ENCODE measurements at places on chromosomes 3 and 15. TPM values are rescaled to one million over a fixed set of nuclear protein-coding genes. Genes with fewer than 3 reads are reported as not detected.

POU1F1 gene
- total RNA-seq: not detected

GOLGA8G gene
- not detected for total RNA-seq

RBP2 gene
- total RNA-seq: not detected

ADGRG7 gene
- not detected for total RNA-seq

TMEM62 gene
- total RNA-seq: 19.6 TPM

PAK6 gene
- total RNA-seq: 30.4 TPM

TMEM207 gene
- not detected for total RNA-seq

ARPIN gene
- 8.0 TPM for total RNA-seq

SERINC4 gene
- not detected for total RNA-seq

PLA2G4B gene
- 12.2 TPM for total RNA-seq

DNA sequence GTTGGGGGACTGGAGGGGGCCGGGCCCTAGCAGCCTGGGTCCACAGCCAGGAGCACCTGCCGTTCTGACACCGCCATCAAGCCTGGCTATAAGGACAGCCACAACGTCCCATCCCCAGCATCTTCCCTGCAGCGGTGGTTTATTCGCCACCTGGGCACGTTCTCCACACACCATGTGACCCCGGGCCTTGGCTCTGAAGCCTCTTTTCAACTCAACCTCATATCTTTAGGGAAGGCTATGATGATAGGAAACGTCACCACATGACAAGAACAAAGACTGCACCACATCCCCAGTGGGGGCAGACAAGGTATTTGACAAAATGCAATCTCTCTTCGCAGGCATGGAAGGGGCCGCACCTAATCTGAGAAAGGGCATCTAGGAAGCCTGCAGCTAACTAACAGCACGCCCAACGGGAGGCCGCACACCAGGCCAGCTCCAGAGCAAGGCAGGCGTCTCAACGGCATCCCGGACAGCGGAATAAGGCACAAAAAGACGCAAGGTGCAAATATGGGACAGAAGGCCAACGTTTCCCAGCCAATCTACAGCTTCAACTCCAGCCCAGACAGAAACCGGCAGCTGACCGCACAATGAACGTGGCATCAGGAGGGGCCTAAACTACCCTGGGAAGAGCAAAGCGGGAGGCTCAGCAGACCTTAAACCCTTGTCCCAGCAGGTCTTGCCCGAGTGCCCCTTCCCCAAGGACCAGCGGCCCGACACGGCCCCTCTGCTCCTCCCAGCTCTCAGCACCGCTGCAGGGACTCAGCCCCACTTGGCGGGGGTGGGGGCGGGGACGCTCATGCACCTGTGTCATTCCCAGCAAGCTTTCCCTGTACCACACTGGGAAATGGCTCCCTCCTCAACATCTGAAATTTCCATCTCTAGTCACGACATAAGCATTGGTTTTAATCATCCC is 41.9 kb downstream of the NIPA2 start:
- H3K4me3 ChIP-seq: no peak overlapping the region
- H3K4me1 ChIP-seq: no peaks in the 10 kb centered on the region
- no peak for DNase-seq
- no peak overlapping the region for H3K27ac ChIP-seq

GRCh38 chr3:143510601-143511000 is 337.7 kb downstream of the SLC9A9 start:
- no peaks in the 10 kb centered on the region for H3K4me1 ChIP-seq
- no peak for DNase-seq
- no peak overlapping the region for H3K27ac ChIP-seq
- no peaks in the 10 kb centered on the region for H3K27me3 ChIP-seq
- H3K36me3 ChIP-seq: no peaks in the 10 kb centered on the region

GRCh38 chr15:51030649-51031316 is 63.9 kb downstream of the TNFAIP8L3 start:
- H3K4me3 ChIP-seq: no peak overlapping the region
- H3K27me3 ChIP-seq: no peaks in the 10 kb centered on the region
- H3K27ac ChIP-seq: peak overlapping the region; percentile 75
- peaks cover 15% of the 10 kb centered on the region for H3K4me1 ChIP-seq
- H3K36me3 ChIP-seq: no peaks in the 10 kb centered on the region

GRCh38 chr3:3353153-3353552 is 173.7 kb upstream of the CRBN start:
- no peaks in the 10 kb centered on the region for H3K27me3 ChIP-seq
- no peak overlapping the region for H3K27ac ChIP-seq
- H3K36me3 ChIP-seq: no peaks in the 10 kb centered on the region
- no peaks in the 10 kb centered on the region for H3K4me1 ChIP-seq
- no peak for DNase-seq

DNA sequence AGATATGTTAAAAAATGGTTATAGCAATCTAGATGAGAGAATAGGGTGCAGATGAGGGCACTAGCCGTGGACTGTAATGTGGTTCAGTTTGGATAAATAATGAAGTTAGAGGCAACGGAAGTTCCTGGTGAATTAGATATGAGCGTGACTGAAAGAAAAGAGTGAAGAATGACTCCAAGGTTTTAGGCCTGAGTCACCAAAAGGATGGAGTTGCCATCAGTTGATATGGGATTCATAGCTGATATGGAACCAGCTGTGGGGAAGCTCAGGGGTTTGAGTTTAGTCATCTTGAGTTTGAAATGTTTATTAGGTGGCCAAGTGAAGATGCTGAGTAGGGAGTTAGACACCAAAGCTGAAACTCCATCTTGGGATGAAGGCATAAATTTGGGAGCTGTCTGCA is 66.2 kb downstream of the SSR3 start:
- DNase-seq: no peak
- no peak overlapping the region for H3K27ac ChIP-seq
- H3K27me3 ChIP-seq: 0 out of 2 replicates have a peak, but pooled peaks cover 3% of the 10 kb centered on the region
- H3K4me1 ChIP-seq: peaks cover 15% of the 10 kb centered on the region
- H3K4me3 ChIP-seq: no peak overlapping the region

DNA sequence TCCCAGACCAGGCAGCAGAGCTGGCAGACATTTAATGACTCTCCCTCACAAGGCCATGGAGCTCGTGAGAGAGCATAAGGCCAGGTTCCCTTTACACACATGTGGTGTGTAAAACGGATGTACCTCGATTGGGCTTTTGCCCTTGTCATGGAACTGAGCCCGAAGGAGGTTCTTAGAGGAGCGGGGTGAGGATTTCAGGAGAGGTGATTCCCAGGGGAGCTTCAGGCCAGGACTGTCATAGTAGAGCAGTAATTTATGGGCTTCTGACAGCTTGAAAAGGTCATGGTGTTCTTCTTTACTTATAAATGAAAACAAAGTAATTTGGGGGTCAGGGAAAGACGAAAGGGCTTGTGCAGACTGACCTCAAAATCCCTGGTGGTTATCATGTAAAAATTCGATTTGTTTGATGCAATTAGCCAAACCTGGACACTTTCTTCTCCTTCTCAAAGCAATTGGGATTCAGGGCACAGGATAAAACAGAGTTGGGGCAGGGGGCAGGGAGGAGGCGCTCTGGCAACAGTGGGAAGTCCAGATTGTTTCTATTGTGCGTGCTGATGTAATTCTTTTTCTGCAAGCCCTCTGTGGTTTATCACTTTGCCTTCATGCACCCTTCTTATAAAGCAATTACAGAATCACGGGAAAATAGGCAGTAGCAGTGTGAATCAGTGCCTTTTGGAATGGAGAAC is 51.0 kb downstream of the CACNA1D start:
- H3K27ac ChIP-seq: no peak overlapping the region
- no peak overlapping the region for H3K4me3 ChIP-seq
- H3K4me1 ChIP-seq: no peaks in the 10 kb centered on the region

- H3K4me1 ChIP-seq: no peaks in the 10 kb centered on the region
- no peaks in the 10 kb centered on the region for H3K36me3 ChIP-seq
- no peak for DNase-seq
- no peak overlapping the region for H3K27ac ChIP-seq
- no peaks in the 10 kb centered on the region for H3K27me3 ChIP-seq
Measured at GRCh38 chr3:64327100-64327804, 102.0 kb upstream of the PRICKLE2 start.

- no peak overlapping the region for H3K4me3 ChIP-seq
- no peaks in the 10 kb centered on the region for H3K4me1 ChIP-seq
- no peaks in the 10 kb centered on the region for H3K27me3 ChIP-seq
- no peak for DNase-seq
- H3K36me3 ChIP-seq: no peaks in the 10 kb centered on the region
- H3K27ac ChIP-seq: no peak overlapping the region
Measured at GRCh38 chr15:69704700-69705099, 252.1 kb downstream of the RPLP1 start.

GRCh38 chr15:39191871-39192291 is 389.0 kb upstream of the THBS1 start:
- H3K4me1 ChIP-seq: peaks cover 83% of the 10 kb centered on the region
- H3K36me3 ChIP-seq: no peaks in the 10 kb centered on the region
- DNase-seq: peak; percentile 88
- peak overlapping the region; percentile 69 for H3K27ac ChIP-seq
- no peak overlapping the region for H3K4me3 ChIP-seq
- no peaks in the 10 kb centered on the region for H3K27me3 ChIP-seq

DNA sequence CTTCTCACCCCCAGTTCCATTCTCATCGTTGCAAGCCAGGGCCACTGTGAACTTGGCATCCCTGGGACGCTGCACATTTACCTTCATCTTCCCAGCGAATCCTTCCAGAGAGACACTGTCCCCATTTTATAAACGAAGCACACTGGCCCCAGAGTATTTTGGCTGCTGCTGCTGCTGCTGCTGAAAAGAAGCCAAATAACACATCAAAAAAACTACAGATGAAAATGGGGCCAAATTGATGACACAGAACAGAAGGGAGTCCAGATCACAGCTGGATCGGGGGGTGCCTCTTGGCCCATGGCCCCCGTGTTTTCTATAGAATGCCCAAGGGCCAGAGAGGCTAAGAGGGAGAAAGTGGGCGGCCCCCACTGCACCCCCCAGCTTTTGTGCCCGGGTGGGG is 221.0 kb upstream of the IGF1R start:
- peaks cover 36% of the 10 kb centered on the region for H3K27me3 ChIP-seq
- H3K4me3 ChIP-seq: no peak overlapping the region
- H3K4me1 ChIP-seq: no peaks in the 10 kb centered on the region
- no peak overlapping the region for H3K27ac ChIP-seq
- DNase-seq: no peak
- H3K36me3 ChIP-seq: no peaks in the 10 kb centered on the region

- H3K27me3 ChIP-seq: no peaks in the 10 kb centered on the region
- no peaks in the 10 kb centered on the region for H3K4me1 ChIP-seq
- no peaks in the 10 kb centered on the region for H3K36me3 ChIP-seq
- no peak overlapping the region for H3K4me3 ChIP-seq
- no peak for DNase-seq
- H3K27ac ChIP-seq: no peak overlapping the region
Measured at GRCh38 chr15:71899674-71900073, 89.3 kb downstream of the NR2E3 start.

DNA sequence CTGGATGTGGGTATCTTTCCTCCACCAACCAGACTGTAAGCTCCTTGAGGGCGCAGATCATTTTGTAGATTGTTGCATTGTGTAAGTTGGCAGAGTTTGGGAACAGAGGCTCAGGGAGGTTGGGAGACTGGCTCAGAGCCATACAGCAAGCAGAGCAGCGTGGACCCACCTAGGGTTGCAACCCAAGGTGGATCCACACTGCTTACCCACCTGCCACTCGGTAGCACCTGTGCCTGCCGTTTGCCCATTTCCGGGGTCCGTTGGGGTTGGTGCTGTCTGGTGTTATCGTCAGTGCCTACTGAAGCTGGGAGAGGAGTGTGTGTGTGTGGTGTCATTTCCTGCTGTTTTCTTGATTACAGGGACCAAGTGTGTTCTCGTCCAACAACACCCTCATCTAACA is 19.0 kb downstream of the SMAD6 start:
- no peaks in the 10 kb centered on the region for H3K27me3 ChIP-seq
- H3K27ac ChIP-seq: no peak overlapping the region
- H3K4me3 ChIP-seq: no peak overlapping the region
- no peak for DNase-seq

DNA sequence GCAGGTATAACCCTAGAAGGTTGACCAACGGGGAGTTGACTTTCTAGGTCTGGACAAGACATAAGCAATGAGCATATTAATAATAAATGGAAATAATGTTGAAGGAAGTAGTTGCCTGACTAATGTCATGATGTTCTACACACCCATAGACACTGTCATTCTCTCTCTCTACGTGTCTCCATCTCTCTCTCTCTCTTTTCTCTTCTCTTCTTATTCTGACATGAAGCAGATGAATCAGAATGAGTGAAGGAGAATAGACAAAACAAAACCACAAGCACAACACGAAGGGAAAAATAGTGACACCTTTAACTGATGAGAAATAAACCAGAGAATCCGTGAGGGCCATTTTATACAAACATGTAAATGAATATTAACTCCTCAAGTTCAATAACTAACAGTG is 26.7 kb upstream of the CCDC80 start:
- H3K4me1 ChIP-seq: peaks cover 14% of the 10 kb centered on the region
- DNase-seq: no peak
- no peaks in the 10 kb centered on the region for H3K36me3 ChIP-seq
- H3K4me3 ChIP-seq: no peak overlapping the region

- DNase-seq: no peak
- no peaks in the 10 kb centered on the region for H3K36me3 ChIP-seq
- H3K4me1 ChIP-seq: no peaks in the 10 kb centered on the region
Measured at GRCh38 chr15:91258415-91258759, 158.3 kb downstream of the SV2B start.

- H3K27me3 ChIP-seq: no peaks in the 10 kb centered on the region
- peak overlapping the region; percentile 19 for H3K27ac ChIP-seq
- H3K36me3 ChIP-seq: peaks cover 7% of the 10 kb centered on the region
Measured at GRCh38 chr3:108180194-108180593, 42.0 kb downstream of the IFT57 start.

DNA sequence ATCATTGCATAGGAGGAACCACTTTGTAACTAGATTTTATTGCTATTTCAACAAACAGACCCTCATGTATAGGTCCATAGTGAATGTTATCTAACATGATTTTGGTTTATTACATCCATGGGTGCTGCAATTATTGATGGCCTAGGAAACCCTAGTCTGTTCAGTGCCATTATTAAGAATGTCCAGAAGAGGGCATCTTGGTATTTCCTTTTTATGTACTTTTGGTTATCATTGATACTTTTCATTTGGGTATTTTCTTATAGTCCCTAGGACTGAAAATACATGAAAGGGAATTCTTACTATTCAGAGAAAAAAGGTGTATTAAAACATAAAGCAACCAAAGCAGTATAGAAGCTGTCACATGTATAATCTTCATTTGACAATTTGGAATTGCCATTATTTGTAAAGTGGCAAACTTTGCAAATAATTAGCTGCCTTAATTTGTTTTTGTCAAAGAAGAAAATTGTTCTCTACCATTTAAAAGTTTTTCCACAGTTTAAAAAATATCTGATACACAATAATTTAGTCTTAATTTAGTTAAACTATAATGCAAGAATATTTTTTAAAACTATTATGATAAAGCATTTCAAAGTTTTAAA is 48.7 kb downstream of the CNOT10 start:
- H3K36me3 ChIP-seq: peaks cover 17% of the 10 kb centered on the region
- no peaks in the 10 kb centered on the region for H3K27me3 ChIP-seq
- H3K4me3 ChIP-seq: no peak overlapping the region
- peak; percentile 62 for DNase-seq
- H3K27ac ChIP-seq: no peak overlapping the region

- H3K27me3 ChIP-seq: no peaks in the 10 kb centered on the region
- no peaks in the 10 kb centered on the region for H3K4me1 ChIP-seq
- H3K36me3 ChIP-seq: no peaks in the 10 kb centered on the region
- H3K27ac ChIP-seq: no peak overlapping the region
Measured at GRCh38 chr3:114364806-114365654, 71.2 kb downstream of the TIGIT start.

All from PC-3 (cell line).